ENCODE measurements at places on chromosomes 11 and 22. TPM values are rescaled to one million over a fixed set of nuclear protein-coding genes. Genes with fewer than 3 reads are reported as not detected.

Gene OR52E8
- total RNA-seq, result not detected

DNA sequence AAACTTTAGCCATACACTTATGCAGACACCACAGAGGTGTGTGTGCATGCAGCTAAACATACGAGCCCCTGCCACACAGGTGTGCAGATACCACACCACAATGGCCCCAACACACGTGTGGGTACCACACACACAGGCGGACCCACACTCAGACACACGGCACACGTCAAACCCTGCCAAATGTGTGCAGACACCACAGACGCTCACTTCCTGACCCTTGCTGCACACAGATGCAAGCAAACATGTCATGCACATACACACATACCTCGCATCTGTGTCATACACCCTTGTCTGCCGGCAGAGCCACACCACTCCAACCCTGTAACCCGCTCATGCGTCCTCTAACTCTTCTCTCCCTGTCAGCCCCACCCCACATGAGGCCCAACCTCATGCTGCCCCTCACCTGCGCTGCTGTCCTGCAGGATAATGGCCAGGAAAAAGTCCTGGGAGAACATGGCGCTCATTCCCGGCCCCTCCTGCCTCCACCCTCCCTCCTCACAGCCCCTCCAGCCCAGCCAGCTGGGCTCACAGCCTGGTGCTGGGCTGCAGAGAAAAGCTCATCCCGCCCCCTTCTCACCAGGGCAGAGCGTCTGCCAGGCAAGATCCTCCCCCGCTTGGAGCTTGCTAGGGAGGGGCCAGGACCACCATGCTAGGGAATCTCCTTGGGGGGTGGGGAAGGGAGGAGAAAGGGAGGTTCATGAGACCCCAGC is 14.2 kb downstream of the SMPD1 start:
- no peaks in the 10 kb centered on the region for H3K27me3 ChIP-seq
- no peak for DNase-seq
- H3K36me3 ChIP-seq, result no peaks in the 10 kb centered on the region
- no peaks in the 10 kb centered on the region for H3K4me1 ChIP-seq
- H3K4me3 ChIP-seq, result no peak overlapping the region
- no peak overlapping the region for H3K27ac ChIP-seq

DNA sequence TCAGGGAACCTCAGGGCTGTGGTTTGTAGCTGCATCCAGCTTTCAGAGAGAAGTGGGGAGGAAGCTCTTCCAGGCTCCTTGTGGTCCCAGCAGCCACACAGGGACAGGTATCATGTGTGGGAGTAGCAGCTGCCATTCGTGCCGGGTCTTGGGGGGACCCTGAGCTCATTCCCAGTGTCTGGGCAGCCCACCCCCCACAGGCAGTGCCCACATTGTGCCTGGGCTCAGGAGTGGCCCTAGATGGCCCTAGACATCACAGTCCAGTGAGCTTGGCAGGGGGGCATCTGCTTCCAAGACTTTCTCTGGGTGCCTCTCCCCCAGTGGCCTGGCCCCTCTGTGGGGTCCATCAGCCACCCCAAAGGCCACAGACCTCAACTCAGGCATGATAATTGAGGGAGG is 619.7 kb downstream of the BRD1 start:
- peak; percentile 46 for DNase-seq
- no peaks in the 10 kb centered on the region for H3K4me1 ChIP-seq
- no peaks in the 10 kb centered on the region for H3K36me3 ChIP-seq
- no peaks in the 10 kb centered on the region for H3K27me3 ChIP-seq

Gene PTPN5
- 2.1 TPM for total RNA-seq

DNA sequence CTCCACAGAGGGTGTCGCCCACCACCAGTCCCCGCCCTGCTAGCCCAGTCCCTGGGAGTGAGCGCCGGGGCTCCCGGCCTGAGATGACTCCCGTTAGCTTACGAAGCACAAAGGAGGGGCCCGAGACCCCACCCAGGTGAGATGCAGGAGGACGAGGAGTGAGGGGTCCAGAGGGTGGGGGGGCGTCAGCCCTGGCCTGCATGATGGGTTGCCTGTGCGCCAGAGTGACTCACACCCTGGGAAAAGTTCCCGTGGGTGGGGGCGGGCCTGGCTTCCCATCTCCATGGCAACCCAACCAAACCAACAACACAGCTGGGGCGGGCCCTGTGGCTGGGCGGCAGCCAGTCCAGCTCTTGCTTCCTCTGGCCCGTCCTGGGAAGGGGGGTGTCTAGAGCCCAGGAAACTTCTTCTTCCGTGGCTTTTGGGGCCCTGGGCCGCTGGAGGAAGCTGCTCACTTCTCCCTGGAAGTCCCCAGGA is 4.5 kb downstream of the GAS2L1 start:
- H3K36me3 ChIP-seq, result no peaks in the 10 kb centered on the region
- peak; percentile 98 for DNase-seq
- no peaks in the 10 kb centered on the region for H3K4me1 ChIP-seq
- no peaks in the 10 kb centered on the region for H3K27me3 ChIP-seq
- peak overlapping the region; percentile 72 for H3K27ac ChIP-seq
- H3K4me3 ChIP-seq, result no peak overlapping the region

Gene KRTAP5-9
- 0.57 TPM for total RNA-seq

DNA sequence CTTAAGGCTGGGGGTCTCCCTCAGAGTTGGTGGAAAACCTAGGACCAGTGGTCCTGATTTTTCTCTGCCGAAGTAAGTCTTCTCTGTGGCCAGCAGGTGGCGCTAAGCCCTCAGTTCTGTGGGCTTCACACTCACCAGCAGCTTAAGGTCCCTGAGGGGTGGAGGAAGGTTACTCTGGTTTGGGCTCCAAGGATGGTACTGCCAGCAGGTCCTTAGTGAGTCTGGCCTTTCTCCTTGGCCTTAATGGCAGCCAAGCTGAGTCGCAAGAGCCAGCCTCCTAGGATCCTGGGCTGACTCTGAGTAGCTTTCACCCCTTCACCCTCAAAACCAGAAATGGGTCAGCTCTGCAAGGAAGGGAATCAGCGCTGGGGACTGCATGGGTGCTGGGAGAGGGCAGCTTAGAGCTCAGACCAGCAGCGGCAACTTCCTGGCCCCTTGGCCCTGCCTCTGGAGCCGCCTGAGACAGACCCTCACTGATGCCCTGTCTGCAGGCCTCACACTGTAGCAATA is 4.4 kb downstream of the KCNJ11 start:
- no peaks in the 10 kb centered on the region for H3K27me3 ChIP-seq
- no peak overlapping the region for H3K27ac ChIP-seq
- H3K36me3 ChIP-seq, result peaks cover 2% of the 10 kb centered on the region
- H3K4me1 ChIP-seq, result no peaks in the 10 kb centered on the region
- DNase-seq, result peak; percentile 89

Data from aorta (tissue), 5 donors.